ENCODE measurements at places on chromosomes 12 and 14.

DNA sequence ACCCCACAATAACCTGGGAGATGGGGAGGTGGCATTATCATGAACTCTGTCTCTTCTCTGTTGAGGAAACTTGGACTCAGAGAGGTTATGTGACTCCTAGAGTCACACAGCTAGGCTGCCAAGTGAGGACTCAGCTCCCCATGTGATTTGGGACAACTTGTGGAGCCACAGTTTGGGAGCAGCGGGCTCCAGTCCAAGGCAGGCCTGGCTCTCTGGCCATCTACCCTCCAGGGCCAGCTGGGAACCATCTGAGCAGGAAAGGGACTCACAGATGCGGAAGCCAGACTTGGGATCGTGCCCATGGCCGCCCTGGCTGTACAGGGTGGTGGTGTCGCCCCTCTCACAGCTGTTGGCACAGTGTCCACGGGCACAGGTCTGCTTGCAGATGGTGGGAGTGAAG, 59.1 kb downstream of the ISCA2 start:
- DNase-seq: no peak

- peak; percentile 81 for DNase-seq
Measured at GRCh38 chr12:105257321-105257728, 21.4 kb upstream of the APPL2 start.

DNA sequence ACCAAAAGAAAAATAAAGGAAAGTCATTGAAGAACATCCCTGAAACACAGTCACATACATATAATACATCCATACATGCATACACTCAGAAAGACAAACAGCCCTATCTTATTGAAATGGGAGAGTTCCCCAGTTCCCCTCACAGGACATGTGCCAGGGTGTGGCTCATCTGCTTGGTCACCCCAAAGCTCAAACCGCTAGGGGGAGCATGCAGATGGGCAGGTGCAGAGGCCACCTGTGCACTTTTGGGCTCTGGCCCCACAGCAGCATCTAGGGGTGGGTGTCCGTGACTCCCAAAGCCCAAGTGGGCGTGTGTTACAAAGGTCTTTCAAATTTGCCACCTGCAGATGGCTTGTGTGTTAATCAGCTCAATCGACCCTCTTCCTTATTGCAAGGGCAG, 75.2 kb downstream of the CMAS start:
- DNase-seq: peak; percentile 8

- DNase-seq: no peak
Measured at GRCh38 chr12:122861587-122861970, 26.3 kb downstream of the HIP1R start.
